ENCODE measurements at places on chromosomes 13 and 19.
A peak's percentile ranks its signal among the peaks of the same experiment; 100 is the strongest.

DNA sequence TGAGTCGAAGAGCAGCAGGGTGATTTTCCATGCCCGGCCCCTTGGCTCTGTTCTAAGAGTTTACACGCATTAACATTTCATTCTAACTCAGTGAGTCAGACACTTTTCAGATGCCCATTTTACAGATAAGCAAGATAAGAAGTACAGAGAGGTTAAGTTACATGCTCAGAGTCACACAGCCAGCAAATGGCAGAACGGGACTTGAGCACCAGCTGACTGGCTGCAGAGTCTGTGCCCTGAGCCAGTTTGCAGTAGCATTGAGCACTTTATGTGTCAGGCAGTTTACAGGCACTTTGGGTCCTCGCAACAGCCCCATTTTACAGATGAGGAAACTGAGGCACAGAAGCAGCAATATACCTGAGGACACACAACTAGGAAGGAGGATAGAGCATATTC lies 19.0 kb downstream of the CCDC8 start:
- no peak for DNase-seq

- no peak for DNase-seq
Observed at GRCh38 chr13:112240076-112240475, 136.1 kb upstream of the SPACA7 start.

DNA sequence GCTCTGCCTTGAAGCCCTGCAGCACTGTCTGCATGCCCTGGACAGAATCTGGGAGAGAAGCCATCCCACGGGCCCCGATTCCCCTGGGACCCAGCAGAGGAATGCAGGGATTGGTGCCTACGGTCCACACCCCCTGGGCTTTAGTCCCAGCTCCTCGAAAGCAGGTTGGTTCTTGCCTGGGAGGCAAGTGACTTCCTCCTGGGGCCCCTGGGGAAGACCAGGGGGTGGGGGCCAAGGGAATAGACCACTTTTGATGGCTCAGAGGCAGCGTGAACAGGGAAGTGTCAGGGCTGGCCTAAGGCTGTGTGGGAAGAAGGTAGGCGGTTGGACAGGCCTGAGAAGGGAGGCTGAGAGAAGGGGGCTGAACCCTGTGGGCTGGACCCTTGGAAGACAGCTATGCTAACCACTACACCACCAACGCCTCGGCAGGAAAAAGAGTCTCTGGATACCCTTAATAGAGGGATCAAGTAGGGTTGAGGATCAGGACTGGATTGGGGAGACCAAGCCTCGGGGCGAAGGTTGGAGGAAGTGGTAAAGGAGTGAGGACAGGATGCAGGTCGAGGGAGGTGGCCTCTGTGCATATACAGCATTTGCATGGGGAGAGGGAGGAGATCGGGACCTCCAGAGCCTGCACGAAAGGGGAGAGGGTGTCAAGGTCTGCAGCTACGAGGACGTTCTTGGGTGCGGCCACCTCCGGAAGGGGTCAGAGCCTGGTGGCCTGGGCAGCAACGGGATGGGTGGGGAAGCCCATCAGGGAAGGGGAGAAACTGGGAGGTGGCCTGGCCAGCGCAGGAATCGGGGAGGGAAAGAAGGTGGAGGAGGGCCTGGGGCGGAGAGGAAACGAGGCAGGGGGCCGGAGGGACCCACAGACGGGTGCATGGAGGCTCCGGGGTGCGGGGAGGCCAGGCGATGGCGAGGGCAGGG lies 709 bp downstream of the DPP9 start:
- peak; percentile 55 for DNase-seq

DNA sequence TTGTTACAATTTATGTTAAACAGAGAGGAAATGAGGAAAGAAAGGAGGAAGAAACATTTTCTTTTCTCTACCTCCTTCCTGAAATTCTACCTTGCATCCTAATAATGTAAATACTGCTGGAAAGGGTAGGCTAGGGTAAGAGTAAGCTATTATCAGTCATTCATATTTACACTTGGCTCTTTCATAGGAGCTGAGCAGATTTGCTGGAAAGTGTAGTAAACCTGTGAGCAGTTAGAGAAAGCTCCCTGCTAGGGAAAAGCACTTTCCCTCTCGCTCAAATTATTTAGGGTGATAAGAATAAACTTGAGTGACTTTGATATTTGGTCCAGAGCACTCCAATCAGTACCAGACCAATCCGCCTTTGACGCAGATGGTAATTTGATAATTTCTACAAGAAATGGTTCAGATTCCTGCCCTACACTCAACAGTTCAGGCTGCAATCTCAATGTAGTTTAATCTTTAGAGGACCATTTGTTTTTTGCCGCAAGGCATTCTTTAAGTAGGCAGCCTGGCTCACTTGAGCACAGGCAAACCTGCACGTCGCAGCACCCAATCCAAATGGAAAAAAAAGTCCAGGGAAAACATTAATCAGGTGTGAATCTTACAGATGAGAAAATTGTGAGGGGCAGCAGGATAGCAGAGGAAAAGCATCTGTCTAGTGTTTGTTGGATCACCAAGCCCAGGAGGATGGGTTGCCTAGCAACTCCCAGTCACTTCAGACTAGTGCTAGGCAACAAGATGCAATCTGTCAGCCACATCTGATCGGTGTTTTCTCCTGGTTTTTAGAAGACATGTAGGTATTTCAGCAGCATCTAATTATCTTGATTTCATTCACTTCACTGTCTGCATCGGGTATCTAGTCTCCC lies 68.6 kb upstream of the KL start:
- DNase-seq = no peak

- DNase-seq = no peak
Observed at GRCh38 chr19:46447824-46448223, 19.1 kb upstream of the PNMA8C start.

DNA sequence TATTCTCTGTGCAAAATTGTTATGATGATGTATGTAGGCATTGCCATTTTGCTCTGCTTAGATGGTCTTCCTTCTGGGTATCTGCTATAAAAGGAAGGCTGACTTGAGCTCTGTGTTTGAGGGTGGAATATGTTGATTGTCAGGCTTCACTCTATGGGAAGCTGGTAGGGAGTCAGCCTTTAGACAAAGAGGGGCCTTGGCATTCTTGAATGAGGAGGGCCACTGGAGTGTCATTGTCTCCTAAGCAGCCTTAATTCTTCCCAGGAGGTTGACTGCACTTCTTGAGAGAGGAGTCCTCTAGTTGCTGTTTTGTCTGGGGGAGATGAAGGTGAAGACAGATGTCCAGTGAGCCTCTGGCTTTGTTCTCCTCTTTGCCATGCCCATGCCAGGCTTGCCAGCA lies 266.8 kb downstream of the KCNRG start:
- no peak for DNase-seq

GRCh38 chr13:93635616-93636032 lies 409.0 kb downstream of the GPC6 start:
- DNase-seq = no peak

- no peak for DNase-seq
Observed at GRCh38 chr13:25118378-25118905, 22.5 kb downstream of the PABPC3 start.

DNA sequence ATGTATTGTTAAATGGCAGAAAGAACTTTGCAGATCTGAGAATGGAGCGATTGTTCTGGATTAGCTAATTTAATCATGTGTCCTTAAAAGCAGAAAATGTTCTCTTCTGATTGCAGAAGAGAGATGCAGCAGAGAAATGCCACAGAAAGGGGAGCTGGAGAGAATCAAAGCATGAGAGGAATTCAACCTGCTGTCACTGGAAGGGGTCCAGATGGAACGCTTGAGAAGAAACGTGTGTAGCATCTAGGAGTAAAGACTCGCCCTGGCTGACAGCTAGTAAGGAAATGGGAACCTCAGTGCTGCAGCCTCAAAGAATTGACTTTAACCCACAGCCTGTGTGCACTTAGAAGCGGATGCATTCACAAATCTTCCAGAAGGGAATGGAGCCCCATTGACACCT lies 502.8 kb downstream of the KLF12 start:
- DNase-seq = no peak
